ENCODE measurements at places on chromosomes 5 and 9.

- no peak for DNase-seq
Measured at GRCh38 chr9:122904466-122904822, 715 bp downstream of the RC3H2 start.

- DNase-seq, result no peak
Measured at GRCh38 chr5:4387290-4387689, 752.8 kb upstream of the ADAMTS16 start.

GRCh38 chr5:107736638-107737037 lies 65.9 kb upstream of the EFNA5 start:
- no peak for DNase-seq

GRCh38 chr5:173175523-173175922 lies 31.2 kb downstream of the BNIP1 start:
- no peak for DNase-seq

- no peak for DNase-seq
Measured at GRCh38 chr5:113167985-113168384, 191.4 kb downstream of the DCP2 start.

DNA sequence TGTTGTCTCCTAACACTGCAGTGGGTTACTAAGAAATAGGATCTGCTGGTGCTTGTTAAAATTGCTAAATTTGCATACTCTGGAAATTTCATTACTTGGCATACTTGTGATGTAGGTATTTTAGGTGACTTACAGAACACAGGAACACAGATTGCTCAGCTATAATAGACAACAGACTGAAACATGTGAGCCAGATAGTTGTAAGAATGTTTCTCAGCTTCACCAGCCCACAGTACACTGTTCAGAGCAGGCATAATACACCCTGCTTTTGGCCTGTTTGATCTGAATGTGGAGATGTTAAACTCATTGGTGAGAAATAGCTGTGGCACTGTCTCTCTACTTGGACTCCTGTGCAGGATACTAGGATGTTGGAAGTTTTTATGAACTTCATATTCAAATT lies 275.7 kb downstream of the CSNK1G3 start:
- no peak for DNase-seq

- DNase-seq, result no peak
Measured at GRCh38 chr5:160133071-160133917, 14.0 kb upstream of the PWWP2A start.

DNA sequence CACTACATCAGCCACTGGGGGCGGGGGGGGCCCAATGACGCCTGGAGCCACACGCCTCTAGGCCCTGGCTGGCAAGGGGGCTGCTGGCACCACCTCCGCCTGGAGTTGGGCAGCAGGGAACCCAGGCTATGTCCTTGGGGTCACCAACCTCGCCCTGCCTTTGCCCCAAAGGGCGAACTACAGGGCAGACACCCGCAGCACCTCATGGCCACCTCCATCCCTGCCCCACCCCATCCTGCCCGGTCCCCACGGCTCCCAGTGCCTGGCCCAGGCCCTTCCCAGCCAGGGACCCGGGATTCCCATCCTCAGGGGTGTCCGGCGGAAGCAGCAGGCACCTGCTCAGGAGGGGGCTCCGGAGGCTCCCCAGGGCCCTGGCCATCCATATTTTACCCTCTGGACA lies 37.0 kb downstream of the NACC2 start:
- DNase-seq, result no peak

DNA sequence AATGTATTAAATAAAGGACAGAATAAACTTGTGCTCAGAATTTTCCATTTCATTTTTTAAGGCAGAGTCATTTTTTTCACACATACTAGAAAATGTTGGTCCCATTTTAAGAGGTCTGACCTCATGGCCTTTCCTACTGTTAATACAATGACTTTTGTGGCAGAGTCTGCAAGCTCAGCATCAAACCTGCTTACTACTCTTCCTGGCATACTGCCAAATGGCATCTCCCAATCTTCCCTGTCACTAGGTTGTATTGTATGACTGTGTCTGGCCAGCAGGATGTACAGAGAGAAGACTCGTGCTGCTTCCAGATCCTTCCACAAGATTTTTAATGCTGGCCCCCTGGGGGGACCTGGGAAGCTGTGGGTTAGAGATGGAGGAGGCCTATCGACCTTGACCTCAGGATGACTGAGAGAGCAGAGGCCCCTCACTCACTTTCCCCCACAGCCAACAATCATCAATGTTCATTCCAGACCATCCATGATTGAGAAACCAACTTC lies 64.7 kb downstream of the BARX1 start:
- DNase-seq, result no peak

GRCh38 chr5:44266882-44267576 lies 122.2 kb downstream of the FGF10 start:
- no peak for DNase-seq

DNA sequence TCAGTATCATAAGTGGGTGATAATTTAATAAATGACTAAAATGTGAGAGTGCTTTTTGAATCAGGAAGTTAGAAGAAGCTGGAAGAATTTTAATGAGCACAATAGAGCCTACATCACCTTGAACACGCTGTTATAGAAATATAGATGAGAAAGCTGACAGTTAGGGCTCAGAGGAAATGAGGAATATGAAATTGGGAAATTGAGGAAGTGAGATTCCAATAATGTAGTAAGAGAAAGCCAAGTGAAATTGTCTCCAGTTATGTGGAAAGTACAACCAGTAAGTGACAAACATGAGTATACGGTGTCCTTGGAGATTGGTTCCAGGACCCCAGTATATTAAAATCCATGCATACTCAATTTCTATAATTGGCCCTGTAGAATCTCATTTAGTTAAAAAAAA lies 235.9 kb upstream of the FAM174A start:
- DNase-seq, result no peak

GRCh38 chr5:6088706-6089105 lies 289.6 kb downstream of the MED10 start:
- DNase-seq, result no peak

DNA sequence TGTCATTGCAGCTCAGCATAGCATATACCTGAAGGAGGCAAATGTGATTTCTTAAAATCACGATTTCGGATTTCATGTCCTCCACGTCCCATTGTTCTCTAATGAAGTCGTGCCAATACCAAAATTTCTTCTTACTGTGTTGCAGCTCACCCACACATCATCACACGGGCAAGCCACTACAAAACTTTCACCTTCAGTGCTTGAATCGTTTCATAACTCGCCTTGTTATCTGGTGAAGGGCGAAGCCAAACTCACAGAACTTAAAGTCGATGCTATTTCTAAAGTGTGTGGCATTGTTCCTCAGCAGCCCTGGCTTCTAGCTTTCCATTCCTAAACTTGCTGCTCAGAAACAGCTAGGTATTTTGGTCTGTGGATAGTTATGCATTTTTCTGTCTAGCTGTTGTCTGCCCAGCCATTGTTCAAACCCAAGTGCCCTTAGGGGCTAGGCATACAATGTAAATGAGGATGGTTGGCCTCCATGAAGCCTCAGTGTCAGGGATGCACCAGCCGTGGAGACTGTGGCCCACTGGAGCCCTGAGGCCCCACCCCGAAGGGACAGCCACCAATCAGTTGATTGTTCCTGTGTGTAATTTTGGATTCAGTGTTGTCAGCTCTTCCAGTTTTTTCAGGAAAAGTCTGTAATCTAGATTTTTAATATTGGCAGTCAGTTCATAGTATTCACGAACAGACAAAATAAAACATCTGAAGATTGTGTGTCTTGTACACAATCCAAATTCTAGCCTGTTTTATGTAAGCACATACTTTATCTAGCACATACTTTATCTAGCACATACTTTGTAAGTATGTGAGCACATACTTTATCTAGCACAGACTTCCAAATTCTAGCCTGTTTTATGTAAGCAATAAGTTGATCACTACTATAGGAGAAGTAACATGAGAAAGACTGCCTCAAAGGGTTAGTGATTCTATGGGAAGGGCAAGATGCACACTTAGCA lies 112.8 kb downstream of the DAPK1 start:
- DNase-seq, result no peak

DNA sequence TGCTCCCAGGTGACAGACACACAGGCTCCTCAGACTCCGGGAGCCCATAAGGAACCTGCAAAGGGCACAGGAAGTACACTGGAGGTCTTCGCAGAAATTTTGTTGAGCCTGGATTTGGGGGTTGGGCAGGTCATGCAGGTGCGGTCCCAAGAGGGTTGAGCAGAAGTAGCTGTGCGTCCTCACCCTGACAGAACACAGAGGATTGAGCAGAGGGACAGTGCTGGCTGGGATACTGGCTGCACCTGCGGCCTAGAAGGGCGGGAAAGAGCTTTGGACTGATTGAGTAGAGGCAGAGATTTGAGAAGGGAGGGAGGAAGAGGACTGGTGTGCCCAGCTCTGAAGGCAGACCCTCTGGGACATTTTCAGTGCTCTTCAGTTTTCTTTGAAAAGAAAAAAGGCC lies 65.4 kb downstream of the PTPDC1 start:
- DNase-seq, result no peak

DNA sequence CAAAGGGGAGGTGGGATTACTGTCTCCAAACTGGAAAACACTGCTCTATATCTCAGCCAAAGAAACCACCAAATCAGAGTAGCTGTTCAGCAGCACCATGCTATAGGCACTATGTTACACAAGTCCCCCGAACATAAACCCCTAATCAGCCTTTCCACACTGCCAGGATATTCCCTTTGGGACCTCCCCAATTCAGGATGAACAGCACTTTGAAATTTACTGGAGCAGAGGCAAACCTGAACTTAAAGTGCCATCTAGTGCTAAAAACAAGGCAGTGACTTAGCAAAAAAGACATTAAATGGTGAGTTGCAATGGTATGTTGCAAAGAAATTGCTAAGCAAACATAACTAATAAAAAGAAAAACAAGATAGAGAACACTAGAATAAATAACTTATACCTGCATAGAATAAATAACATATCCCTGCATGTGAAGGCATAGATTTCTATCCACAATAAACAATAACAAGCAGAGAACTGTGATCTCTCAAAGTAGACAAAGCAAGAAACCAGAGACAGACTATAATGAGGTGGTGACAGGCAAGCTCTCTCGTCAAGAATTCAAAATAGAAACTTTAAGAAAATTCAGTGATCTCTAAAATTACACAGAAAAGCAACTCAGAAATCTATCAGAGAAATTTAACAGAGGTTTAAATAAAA lies 584.4 kb upstream of the ACO1 start:
- no peak for DNase-seq

DNA sequence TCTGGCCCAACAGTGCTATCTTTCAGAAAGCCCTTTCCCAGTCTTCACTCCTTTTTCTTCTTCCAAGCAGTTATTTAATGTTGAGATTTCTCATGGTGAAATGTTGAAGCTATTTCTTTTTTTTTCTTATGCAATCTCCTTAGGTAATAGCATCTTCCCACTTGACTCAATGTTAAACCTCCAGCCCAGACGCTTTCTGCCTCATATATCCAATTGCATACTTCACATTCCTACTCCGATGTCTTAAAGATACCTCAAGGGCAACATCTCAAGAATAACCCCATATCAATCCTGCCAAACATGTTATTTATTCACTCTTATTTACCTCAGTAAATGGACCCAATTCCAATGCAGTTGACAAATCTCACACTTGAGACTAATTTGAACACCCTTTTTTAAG lies 187.3 kb downstream of the CDH12 start:
- DNase-seq, result no peak

DNA sequence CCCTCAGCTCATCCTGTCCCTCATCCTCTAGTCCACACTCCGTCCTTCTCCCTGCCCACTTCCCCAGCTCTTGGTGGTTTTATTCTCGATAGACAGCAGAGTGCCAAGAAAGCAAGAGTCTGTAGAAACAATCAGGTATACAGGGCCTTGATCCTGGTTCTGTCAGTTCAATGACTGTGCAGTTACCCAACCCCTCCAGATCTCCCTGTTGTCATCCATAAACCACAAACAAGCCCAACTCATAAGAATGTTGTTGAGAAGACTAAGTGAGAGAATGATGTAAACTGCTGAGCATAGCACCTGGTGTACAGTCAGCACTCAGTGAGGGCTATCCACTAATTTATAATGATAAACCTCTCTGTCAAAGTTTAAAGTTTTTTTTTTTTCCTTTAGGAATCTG lies 31.3 kb downstream of the ISL1 start:
- DNase-seq, result no peak

GRCh38 chr5:51225789-51226742 lies 157.2 kb upstream of the ISL1 start:
- no peak for DNase-seq

DNA sequence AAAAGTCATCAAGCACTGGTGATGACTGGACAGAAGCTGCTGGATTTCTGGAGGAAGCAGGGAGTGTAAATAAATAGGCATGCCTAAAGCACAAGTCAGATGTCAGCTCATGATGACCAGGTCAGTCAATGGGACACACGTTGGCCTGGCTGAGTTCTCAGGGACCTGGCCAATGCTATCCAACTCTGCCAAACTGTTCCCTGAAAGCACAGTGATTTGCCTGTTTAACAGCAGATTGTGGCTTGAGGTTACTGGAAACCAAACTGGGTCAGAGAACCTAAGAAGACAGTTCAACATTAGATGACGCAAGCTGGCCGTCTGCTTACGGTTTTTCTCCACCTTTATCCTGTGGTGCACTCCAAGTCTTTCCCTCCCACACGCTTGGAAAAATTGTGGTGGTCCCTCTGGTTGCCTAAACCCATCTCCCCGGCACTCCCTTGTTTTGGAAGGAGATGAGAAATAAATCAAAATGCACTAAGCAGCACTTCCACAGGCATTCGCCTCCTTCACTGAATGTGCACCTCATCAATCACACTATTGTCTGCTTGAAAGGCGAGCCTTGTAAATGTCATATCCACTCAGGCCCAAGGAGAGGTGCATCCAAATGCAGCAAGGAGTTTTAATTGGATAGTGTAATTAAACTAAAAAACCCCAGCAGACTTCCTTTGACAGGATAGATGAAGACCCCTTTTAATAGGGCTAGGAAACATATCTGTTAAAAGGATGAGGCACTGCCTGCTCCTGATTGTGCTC lies 199.4 kb downstream of the GAPVD1 start:
- DNase-seq, result no peak

DNA sequence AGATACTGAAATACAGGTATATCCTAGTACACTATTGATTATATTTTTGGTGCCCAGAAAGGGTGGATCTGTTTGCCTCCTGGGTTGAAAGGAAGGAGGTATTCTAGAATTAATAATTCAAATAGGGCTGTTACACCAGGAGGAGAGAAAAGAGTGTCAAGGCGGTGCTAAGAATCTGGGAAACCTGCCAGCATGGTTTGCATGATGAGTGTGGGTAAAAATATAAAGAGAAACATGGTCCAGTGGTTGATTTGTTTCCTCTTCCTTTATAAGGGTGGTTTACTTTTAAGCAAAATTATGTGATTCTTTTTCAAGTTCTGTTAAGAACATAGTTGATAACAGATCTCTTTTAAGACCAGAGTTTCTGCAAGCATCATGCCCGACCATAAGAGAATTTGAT lies 69.4 kb upstream of the NFIB start:
- no peak for DNase-seq

- no peak for DNase-seq
Measured at GRCh38 chr9:70816316-70816715, 305.1 kb downstream of the TRPM3 start.

GRCh38 chr9:114621975-114622609 lies 11.0 kb downstream of the TMEM268 start:
- no peak for DNase-seq

- DNase-seq, result no peak
Measured at GRCh38 chr5:45225571-45226031, 416.9 kb downstream of the MRPS30 start.

Data from CD4-positive, alpha-beta memory T cell (primary cell).